ENCODE measurements at places on chromosomes 16 and 17. TPM values are rescaled to one million over a fixed set of nuclear protein-coding genes. Genes with fewer than 3 reads are reported as not detected.

GRCh38 chr17:40035162-40035559, 19.0 kb downstream of the MED24 start:
- DNase-seq, result no peak

- no peak for DNase-seq
These were observed 55.7 kb upstream of the MRTFB start for GRCh38 chr16:14015461-14015860.

DNA sequence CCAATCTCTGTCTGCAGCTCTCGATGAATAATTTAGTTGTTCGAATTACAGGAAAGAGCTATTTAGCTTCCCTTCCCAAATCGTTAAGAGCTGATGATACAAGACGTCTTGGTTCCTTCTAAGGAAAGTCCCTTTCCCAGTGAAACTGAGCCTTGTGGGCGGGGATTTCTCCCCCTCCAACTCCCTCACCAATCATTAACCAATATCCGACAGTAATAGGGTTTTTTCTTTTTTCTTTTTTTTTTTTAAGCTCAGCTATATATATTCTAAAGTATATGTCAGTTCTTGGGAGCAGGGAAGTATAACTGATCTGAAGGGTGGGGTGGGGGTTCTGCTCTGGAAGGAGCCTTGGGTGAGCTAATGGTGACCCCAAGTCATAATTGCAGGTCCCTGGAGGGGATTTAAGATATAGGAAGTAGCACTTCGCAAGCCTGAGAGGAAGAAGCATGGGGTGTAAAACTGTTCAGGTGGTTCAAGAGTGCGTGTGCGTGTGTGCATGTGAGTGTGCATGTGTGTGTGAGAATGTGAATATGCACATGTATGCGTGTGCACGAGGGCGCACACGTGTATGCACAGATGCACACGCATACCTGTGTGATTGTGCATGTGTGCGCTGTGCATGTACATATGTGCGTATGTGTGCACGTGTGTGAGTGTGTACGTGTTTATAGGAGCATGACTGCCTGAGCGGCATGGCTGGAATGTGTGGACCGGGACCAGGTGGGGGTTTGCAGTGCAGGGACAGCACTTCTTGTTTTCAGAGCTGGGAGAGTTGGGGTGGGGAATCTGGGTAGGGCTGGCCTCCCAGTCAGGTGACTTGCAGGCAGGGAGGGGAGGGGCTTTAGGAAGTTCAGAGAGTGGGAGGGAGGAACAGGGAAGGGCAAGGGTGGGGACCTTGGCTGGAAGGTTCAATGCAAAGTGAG, 42.7 kb downstream of the SOCS3 start:
- peak; percentile 74 for DNase-seq

- DNase-seq, result no peak
These were observed 5.5 kb downstream of the TMEM204 start for GRCh38 chr16:1538804-1539520.

Gene QRICH2
- polyA plus RNA-seq, result 8.9 TPM

Gene FSCN2
- 1.7 TPM for polyA plus RNA-seq

Measured in left kidney (tissue), 8 donors.